Neural crest cell (in vitro differentiated cells): ENCODE measurements at places on chromosomes 5 and 9. TPM values are rescaled to one million over a fixed set of nuclear protein-coding genes. Genes with fewer than 3 reads are reported as not detected.
A peak's percentile ranks its signal among the peaks of the same experiment; 100 is the strongest.

- no peak overlapping the region for H3K27ac ChIP-seq
- H3K4me1 ChIP-seq = peaks cover 40% of the 10 kb centered on the region
- peaks cover 14% of the 10 kb centered on the region for H3K36me3 ChIP-seq
- DNase-seq = no peak
These were observed 16.9 kb downstream of the SEMA4D start for GRCh38 chr9:89480825-89481537.

DNA sequence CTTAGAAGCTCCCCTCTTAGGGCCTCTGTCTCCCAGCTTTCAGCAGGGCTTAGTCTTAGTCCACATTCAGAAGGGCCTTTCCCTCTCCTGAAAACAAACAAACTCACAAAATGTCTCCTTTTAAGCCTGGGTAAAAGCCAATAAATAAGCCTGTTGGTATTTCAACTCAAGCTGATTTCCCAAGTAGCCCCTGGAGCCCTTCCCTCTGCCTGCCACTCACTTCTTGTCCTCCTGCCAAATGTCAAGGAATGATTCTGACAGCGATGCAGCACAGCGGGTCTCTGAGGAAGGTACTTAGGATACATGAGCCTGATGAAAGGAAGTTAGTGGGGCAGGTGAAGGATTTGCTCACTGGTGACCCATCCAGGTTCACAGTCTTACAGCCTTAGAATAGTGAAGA is 210.5 kb downstream of the PJA2 start:
- H3K36me3 ChIP-seq = peaks cover 2% of the 10 kb centered on the region
- H3K27ac ChIP-seq = no peak overlapping the region
- H3K4me3 ChIP-seq = no peak overlapping the region
- DNase-seq = no peak
- H3K27me3 ChIP-seq = no peaks in the 10 kb centered on the region
- no peaks in the 10 kb centered on the region for H3K4me1 ChIP-seq

DNA sequence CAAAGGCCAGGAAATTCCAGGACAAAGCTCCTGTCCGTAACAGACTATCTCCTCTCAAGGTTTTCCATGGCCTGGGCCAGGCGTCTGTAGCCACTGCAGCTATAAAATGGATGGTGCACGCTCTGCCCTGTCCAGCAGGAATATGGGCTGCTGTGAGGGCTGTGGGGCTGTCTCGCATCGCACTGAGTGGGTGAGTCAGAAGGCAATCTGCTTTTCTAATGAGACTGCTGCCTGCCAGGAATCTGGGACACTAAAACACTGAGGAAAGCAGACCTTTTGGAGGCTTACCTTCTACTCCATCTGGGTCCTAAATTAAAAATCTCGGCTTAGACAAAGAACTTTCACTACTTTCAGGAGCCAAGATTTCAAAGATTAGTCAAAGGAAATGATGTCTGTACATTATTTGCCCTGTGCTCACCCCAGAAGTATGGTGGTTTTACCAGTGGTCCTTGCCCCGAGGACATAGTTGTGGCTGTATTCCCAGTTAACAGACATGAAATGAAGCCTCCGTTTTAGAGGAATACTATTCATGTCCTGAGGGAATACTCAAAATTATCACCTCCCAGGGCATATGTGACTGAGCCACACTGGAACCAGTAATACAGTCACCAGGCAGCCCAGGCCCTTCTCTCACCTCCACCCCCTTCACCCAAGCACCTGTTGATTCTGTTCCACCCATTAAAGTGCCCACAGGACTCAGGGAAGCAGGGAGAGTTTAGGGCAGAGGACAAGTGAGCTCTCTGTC is 56.4 kb downstream of the PFDN1 start:
- H3K27ac ChIP-seq = no peak overlapping the region
- peaks cover 17% of the 10 kb centered on the region for H3K4me1 ChIP-seq
- H3K27me3 ChIP-seq = no peaks in the 10 kb centered on the region
- no peak overlapping the region for H3K4me3 ChIP-seq
- no peak for DNase-seq

GRCh38 chr9:31733166-31733565 is 651.3 kb upstream of the ACO1 start:
- H3K4me3 ChIP-seq = no peak overlapping the region
- H3K27ac ChIP-seq = no peak overlapping the region
- H3K27me3 ChIP-seq = no peaks in the 10 kb centered on the region

DNA sequence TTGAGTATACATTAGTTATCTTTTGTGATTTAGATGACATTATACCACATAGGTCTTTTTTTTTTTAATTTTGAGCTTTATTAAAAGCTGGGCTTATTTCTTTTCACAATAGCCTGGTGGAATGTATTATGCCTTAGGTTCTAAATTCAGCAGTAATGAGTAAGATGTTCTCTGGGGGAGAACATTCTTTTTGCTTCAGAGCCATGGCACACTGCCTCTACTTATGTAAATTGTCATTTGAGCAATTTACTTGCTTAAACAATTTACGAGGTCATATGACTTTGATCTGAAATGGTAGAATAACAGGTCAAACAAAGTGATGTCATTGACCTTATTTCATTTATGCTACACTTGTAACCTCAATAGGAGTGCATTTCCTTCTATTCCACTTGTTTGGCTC is 154.2 kb downstream of the FOCAD start:
- H3K36me3 ChIP-seq = peaks cover 24% of the 10 kb centered on the region
- peaks cover 29% of the 10 kb centered on the region for H3K4me1 ChIP-seq
- no peak overlapping the region for H3K4me3 ChIP-seq
- no peaks in the 10 kb centered on the region for H3K27me3 ChIP-seq
- DNase-seq = no peak

GRCh38 chr5:158382473-158382872 is 523.5 kb upstream of the CLINT1 start:
- no peaks in the 10 kb centered on the region for H3K27me3 ChIP-seq
- no peaks in the 10 kb centered on the region for H3K36me3 ChIP-seq
- H3K4me3 ChIP-seq = no peak overlapping the region
- H3K27ac ChIP-seq = no peak overlapping the region
- DNase-seq = no peak
- H3K4me1 ChIP-seq = no peaks in the 10 kb centered on the region

DNA sequence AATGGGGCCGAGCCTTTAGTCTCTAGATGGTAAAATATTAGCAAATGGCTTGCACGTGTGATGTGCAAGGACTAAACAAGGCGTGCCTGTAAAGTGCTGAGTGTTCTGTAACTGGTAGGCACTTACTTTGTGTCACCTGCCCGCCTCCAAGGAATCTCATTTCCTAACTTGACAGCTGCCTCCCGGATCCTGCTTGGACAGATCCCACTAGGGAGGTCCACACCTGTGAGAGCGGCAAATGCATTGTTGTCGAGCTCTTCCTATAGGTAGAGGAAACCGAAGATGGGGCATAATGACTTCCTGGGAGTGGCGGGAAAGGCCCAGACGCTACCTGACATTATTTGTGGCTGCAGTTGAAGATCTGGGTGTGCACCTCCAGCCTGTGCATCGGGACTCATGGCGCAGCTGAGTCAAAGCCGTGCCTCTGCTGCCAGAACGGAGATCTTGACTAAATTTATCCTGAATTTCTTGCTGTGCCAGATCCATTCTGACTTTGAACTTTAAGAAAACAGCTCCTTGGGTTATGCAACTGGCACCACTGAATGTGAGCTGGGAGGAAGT is 79.8 kb downstream of the TENT4A start:
- peaks cover 6% of the 10 kb centered on the region for H3K27me3 ChIP-seq
- H3K27ac ChIP-seq = no peak overlapping the region
- H3K36me3 ChIP-seq = no peaks in the 10 kb centered on the region
- no peak for DNase-seq

DNA sequence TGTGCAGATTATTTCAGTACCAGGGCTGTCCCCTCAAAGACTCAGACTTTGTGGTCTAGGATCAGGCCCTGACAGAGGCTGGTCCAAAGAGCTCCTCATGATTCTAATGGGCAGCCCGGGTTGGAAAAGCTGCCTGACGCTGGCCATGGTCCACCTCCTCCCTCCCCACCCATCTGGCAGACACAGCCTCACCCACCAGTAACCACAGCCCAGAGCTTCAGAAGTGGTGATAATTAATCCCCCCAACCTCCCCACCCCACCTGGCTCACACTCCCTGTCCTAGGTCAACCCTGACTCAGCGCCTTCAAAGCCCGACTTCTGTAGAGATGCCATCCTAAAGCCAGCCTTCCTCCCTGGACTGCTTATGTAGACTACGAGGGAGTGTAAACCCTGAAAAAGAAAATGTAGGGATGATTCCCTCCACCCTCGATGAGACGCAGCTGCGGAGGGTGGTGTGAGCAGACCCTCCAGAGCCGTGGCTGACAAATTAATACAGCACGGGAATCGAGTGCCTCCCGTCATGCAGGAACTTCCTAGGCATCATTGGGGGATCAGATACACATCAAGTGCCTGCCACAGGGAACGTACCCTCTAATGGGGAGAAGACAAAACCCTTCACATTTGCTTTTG is 7.0 kb downstream of the UBE2QL1 start:
- peak overlapping the region; percentile 27 for H3K27ac ChIP-seq
- no peaks in the 10 kb centered on the region for H3K36me3 ChIP-seq
- no peak overlapping the region for H3K4me3 ChIP-seq

DNA sequence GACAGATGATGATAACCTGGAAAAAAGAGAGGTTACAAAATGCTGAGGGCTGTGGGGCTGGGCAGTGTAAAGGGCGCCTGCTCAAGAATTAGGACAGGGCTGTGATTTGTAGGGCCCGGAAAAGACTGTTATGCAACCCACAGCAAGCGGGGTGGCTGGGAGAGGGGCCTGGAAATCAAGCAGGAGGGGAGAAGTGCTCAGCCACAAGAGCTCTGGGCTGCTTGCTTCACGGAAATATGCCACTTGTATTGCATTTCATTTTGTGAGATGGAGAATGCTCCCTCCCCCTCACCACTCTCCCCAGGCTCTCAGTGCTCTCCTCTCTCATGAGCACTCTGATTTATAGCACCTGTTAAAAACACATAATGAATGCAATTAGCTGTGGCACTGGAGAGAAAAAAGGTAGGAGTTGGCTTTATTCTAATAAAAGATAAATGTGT is 8.4 kb upstream of the HAND1 start:
- no peak overlapping the region for H3K27ac ChIP-seq
- H3K36me3 ChIP-seq = no peaks in the 10 kb centered on the region
- DNase-seq = no peak

DNA sequence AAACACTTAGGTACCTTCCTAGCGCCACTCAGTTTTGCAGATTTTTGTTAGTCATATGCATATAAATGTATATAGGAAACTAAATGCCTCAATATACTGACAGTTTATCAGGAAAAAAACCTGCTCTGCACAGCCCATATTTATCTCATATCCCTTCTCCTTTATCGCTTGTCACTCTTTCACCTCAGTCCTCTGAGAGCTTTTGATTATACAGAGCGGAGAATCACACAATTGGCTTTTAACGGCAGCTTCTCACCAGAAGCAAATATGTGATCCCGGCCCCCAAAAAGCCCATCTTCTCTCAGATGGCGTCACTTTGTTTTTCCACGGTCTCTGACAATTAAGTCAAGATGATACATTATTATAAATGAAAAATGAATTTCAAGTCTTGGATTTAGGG is 362.6 kb downstream of the DNAH5 start:
- H3K36me3 ChIP-seq = no peaks in the 10 kb centered on the region
- H3K27me3 ChIP-seq = no peaks in the 10 kb centered on the region
- DNase-seq = no peak
- no peak overlapping the region for H3K27ac ChIP-seq
- no peak overlapping the region for H3K4me3 ChIP-seq

- H3K4me3 ChIP-seq = no peak overlapping the region
- no peaks in the 10 kb centered on the region for H3K27me3 ChIP-seq
- peaks cover 4% of the 10 kb centered on the region for H3K4me1 ChIP-seq
- H3K27ac ChIP-seq = no peak overlapping the region
These were observed 27.5 kb downstream of the GOLGA1 start for GRCh38 chr9:124913378-124913777.

The ST6GALNAC6 gene
- 25.4 and 27.4 TPM in 2 replicates for total RNA-seq

The PFN3 gene
- total RNA-seq = not detected in 2 replicates

The CA9 gene
- 0.45 and 0.63 TPM in 2 replicates for total RNA-seq
